Transverse colon (tissue), 4 donors: ENCODE measurements at places on chromosomes 6 and 20. TPM values are rescaled to one million over a fixed set of nuclear protein-coding genes. Genes with fewer than 3 reads are reported as not detected.

Gene C20orf204
- 0.68 TPM for total RNA-seq

Gene CDC5L
- 13.9 TPM for total RNA-seq

DNA sequence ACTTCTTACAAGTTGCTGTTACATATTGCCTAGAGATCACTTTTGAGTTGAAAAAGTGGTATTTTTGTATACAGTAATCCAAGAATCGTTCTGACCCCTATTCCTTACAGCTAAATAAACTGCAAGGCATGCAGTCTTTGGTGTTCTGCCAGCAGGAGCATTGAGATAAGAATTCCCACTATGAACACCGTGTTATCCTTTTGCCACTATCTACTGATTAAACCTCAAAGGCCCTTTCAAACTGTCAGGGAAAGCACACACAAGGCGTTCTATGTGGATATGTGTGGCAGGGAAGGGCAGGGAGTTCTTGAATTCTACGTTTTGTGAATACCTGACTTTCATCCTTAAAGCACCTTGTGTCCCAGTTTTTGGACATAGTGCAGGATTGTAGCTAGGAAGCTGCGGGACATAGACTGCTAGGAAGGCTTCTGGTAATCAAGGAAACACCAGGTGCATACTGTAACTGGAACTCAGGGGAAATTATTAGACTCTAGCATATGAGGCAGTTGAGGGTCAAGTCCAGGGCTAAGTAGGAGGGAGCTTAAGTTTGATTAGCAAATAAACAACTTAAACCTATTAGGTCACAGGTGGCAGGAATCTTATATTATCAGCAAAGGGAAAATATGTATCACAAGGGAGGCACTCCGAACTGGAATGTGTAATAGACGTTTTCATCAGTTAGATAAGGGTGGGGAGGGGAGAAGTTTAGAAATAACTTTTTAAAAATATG, 506.6 kb downstream of the RNF144B start:
- DNase-seq, result no peak

DNA sequence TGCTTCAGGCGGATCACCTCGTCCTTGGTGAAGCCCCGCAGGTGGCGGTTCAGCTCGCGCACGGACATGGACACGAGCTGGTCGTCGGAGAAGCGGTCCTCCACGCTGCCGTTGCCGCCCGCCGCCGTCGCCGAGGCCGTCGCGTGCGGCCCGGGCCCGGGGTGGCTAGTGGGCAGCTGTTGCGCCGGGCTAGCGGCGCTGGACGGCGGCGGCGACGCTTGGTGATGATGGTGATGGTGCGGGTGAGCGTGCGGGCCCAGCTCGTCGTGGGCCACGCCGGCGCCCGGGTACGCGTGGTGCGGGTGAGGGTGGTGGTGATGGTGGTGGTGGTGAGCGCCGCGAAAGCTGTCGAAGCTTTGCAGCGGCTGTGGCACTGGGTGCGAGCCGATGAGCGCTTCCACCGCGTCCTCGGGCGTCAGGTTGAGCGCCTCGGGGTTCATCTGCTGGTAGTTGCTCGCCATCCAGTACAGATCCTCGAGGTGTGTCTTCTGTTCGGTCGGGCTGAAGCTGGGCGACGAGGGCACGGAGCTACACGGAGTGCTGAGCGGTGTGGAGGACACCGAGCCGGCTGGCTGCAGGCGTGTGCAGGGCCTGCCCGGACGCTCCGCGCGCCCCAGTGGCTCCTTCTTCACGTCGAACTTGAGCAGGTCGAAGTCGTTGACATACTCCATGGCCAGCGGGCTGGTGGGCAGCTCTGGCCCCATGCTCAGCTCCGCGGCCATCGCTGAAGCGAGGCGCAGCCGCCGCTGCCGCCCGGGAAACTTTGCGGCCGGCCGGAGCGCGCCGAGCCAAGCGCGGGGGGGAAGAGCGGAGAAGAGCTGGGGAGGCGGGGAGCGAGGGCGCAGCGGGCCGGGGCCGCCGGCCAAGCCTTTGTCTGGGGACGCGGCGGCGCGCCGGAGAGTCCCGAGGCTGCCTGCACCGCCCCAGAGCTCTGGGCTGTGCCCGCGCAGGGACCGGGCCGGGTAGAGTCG, 622 bp downstream of the MAFB start:
- DNase-seq, result no peak

DNA sequence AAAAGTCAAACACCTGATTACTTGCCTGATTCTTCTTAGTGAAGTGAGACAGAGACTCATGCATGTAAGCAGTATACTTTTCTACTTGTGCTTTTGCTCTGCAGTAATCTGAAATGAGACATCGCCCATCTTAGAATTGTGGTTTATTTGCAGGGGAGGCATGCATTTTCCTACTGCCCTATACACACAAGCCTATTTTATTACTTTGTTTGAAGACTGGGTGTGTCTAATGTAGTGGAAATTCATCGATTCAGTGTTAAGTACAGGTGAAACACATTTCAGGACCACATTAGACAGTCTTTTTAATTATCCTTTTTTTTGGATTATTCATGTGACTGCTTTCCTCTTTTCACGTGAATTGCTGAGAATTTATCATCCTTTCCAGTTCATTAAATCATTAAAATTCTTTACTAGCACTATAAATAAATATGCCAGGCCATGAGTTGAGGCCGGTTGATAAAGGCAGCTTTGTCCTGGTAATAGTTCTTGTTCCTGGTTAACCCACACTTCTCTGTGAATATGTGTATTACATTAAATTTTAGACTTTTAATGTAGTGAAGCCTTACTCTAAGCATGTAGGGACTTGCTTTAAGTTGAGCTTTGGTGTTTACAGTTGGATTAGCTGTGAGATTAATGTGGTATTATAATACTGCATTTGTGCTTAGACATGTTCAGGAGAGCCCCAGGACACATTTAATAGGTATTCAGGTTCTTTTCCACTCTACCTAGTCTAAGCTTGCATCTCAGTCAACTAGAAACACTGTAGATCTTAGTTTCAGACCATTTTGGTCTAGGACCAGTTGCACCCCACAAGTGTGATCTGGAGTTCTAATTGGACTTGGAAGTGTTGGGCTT, 10.8 kb upstream of the BTBD3 start:
- no peak for DNase-seq

GRCh38 chr6:144055121-144055931, 40.0 kb downstream of the SF3B5 start:
- no peak for DNase-seq

- no peak for DNase-seq
Measured at GRCh38 chr6:125262016-125263013, 39.5 kb downstream of the HDDC2 start.
